ENCODE measurements at places on chromosomes 3 and 15.

DNA sequence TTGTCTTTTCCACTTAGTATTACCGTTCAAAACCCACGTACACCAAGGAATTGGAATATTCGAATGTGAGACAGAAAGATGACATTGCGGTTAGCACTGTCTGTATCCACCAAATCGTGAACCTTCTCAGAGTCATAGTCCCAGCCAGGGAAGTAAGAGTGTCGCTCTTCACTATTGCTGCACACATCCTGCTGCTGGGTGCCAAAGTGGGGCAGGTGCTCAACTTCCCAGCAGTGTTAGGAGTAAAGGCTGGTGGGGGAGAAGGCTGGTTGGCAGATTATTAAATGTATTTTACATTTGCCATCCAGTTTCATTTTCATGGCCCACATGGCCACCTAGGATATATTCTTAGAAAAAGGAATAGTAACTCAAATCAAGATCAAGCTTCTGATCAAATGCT lies 65.1 kb downstream of the PTPRG start:
- DNase-seq: no peak

DNA sequence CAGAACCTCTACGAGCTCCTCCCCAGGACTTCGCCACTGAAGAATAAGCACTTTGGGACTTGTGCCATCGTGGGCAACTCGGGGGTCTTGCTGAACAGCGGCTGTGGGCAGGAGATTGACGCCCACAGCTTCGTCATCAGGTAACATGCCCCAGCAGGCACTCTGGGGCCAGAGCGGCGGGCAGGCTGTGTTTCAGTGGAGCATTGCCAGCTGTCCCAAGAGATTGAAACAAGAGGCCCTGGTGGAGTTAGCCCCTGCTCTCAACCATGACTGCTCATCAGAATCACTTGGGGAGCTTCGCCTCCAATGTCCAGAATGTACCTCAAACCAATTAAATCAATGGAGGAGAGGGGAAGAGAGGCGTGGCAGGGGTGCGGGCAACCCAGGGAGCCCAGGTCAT lies 44.8 kb downstream of the ST8SIA2 start:
- DNase-seq: no peak

DNA sequence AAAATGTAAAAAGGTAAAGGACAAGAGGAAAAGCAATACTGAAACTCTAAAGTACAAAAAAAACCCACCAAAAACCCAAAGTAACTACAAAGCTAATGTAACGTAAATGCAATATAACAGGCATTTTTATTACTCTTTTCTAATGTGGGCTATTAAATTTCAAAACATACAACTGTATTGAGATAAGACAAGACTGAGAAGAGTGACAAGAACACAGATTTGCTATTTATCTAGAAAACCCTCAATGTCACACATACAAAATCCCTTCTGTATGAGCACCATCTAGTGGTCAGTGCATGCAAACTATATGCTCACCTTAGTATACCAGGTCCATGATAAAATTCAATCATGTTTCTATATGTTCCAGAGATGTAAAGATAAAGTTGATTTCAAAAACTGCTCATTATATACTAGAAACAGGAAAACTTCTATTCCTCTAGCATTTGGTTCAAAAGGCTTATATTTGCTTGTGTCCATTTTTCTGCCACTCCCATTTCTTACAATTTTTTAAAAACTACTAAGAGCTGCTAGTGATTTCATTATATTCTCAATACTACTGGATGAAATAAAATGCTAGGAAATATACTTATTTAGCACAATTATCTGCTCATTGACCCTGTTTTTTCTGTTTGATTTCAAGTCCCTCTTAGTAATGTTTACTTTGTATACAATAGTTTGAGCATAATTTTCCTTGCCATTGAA lies 111.4 kb downstream of the DLG1 start:
- peak; percentile 81 for DNase-seq

GRCh38 chr3:66518126-66518525 lies 17.3 kb upstream of the LRIG1 start:
- no peak for DNase-seq

- no peak for DNase-seq
Observed at GRCh38 chr15:42528970-42529369, 19.6 kb downstream of the LRRC57 start.

DNA sequence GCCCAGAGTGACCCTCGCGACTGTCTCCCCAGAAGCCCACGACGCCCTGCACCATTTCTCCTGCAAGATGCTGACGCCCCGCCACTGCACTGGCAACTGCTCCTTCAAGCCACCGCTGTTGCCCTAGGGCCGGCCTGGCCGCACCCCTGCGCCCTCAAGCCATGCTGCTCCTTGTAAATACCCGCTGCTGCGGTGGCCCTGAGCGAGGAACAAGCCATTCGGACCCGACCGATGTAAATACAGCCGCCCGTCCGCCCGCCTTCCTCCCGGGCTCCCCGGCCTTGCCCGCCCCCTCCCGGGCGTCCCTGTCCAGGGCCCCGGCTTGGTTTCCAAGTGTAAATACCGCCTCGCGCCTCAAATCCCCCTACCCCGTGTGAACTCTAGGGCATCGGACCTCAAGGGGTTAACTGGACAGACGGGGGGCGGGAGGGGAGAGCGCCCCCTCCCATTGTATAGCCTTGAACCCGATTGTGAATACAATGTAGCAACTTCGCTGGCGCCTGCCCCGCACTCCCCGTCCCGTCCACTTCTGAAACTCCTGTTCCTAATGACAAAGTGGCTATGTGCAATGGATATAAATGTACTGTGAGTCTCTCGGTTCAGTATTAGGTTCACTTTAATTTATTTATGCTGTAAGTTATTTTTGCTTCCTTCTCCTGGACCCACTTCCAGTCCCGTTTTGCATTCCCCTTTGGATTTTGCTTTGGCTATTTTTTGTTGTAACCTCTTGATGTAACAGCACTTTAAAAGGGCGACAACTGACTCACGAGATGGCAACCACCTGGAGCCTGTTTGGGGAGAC lies 5.9 kb downstream of the RNU6-1 start:
- DNase-seq: no peak

- DNase-seq: no peak
Observed at GRCh38 chr3:180358179-180358578, 243.8 kb upstream of the TTC14 start.

- no peak for DNase-seq
Observed at GRCh38 chr3:77906102-77906709, 866.3 kb downstream of the ROBO2 start.

DNA sequence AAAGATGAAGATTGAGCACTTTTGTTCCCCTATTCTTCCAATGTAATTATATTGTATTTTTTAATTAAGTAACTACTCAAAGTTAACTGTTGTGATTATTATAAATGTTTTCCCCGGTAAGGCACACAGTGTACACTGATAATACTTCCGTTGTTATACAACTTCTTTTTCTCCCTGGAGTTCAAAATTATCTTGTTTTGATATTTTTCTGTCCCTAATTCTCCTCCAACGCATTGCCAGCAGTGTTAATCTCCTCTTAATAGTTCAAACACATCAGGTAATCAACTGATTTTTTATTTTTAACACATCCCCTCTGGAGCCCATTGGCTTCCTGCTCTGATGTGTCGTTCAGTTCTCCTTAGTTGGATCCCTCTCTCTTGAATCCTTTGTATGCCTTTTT lies 32.3 kb upstream of the MFSD1 start:
- no peak for DNase-seq

- DNase-seq: no peak
Observed at GRCh38 chr3:174907027-174907426, 47.9 kb downstream of the NAALADL2 start.

DNA sequence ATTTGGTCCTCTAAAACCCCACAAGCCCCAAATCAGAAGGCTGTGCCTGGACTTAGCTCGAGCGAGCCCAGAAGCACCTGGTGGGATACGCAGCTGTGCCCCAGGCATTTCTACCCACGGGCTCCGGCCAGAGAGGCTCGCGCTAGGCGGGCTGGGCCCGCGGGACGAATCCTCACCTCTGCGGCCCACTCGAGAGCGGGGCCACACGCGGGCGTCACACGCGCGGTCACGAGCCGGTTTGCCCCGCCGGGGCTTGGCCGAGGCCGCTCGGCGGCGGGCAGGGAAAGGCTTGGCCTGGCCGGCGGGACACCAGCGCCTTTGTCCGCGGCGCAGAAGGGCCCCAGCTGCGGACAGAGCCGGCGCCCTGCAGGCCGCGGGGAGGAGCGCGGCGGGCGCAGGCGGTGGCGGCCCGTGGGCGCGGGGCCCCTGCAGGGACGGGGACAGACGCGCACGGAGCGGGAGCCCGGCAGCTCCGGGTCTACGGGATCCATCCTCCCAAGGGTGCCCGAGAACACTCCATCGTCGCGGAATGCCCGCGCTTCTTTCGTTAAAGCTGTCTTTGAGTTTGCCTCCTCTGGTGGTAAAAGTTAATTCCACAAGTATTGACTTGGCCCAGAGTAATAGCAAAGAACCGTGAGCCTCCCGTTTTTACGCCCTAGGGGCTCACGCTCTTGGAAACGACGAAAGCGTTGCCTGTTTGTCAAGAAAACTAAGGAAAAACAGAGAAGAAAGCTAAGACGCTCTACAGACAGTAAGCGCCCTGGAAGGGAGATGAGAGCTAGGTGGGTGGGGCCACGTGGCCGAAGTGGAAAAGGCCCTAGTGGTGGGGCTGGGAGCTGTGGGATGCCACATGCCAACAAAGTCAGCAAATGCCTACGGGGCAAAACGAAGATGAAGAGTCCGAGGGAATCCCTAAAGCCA lies 26.4 kb downstream of the TYRO3 start:
- DNase-seq: no peak

GRCh38 chr15:40347559-40348473 lies 3.0 kb upstream of the PHGR1 start:
- no peak for DNase-seq

- DNase-seq: peak; percentile 40
Observed at GRCh38 chr3:99753268-99753975, 64.2 kb upstream of the CMSS1 start.

- no peak for DNase-seq
Observed at GRCh38 chr3:195794708-195795107, 17.0 kb downstream of the MUC4 start.

DNA sequence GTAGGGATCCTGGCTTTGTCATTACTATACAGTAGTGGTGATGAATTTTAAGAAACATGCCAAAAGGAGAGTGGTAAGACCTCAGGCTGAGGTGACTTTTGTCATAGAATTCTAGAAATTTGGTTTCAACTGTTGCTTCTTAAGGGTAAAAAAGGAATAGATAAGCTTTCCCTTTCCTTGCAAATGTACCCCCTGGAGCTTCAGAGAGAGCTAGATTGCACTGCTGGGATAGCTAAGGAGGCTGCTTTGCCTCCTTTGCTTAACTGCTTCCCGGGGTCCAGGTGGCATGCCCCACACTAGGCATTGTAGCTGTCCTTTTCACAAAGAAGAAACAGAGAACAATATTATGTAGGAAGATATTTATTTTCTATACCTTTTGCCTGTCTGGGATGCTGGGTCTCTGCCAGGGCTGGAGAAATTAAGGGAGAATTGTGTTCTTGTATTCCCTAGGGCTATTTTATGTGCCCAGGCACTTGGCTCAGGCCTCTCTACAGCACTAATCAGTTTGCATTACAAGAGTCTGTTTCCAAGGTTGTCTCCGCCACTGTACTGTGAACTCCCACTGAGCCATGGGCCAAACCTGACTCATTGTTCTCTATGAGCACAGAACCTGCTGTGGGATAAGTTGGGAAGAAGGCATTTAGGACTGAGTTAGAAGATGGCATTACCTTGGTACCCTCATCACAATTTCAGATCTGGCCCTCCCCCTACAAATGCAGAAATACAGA lies 460.0 kb downstream of the PDCD6IP start:
- DNase-seq: no peak

GRCh38 chr3:151456065-151456464 lies 4.8 kb downstream of the IGSF10 start:
- no peak for DNase-seq

- DNase-seq: peak; percentile 18
Observed at GRCh38 chr3:38960953-38961622, 90.7 kb downstream of the SCN11A start.

DNA sequence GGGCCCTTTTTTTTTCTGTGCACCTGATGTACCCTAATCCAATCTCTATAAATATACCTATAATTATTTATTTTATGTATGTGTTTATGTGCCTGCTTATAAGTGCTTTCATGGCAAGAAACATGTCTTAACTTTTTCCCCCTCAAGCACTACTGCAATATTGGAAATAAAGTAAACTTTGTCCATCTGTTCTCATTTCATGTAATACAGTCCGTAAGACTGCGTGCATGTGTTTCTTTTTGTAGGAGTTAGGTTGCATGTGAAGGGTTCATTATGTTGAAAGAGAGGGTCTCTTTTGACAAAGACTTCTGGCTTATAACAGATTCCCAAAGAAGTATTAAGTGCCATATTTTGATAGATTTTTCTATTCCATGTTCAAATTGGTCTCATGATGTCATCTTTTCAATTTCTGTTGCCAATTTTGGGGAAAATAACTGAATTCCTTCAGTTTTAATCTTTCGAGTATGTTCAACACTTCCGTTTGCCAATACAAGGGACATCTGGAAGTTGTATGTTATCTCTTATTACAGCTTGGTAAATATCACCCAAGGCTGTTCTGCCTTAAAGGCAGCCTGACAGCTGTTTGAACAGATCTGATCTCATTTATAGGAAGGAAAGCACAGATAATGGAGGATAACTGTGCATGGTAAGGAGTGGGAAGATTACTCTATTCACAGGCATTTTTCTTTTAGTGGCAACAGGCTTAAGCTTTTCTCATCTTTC lies 273.1 kb upstream of the SGO1 start:
- DNase-seq: no peak

DNA sequence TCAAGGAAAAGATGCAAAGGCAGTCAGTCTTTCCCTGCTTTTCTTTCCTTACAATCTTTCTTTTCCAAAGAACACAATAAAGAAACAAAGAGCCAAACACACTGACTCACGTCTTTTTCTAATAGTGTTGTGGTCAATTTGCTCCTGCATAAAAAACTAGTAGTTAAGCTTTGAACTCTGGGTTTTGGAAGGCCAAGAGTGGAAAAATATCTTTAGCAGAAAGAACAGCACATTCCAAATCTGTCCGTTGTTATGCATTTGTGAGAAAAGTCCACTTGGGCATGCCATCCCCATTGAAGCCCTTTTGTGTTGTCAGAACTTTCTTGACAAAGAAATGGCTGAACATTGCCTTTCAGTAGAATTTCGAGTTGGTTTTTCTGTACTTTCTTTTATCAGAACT lies 18.2 kb downstream of the COL8A1 start:
- no peak for DNase-seq
